ENCODE measurements at places on chromosomes 3 and 15.

DNA sequence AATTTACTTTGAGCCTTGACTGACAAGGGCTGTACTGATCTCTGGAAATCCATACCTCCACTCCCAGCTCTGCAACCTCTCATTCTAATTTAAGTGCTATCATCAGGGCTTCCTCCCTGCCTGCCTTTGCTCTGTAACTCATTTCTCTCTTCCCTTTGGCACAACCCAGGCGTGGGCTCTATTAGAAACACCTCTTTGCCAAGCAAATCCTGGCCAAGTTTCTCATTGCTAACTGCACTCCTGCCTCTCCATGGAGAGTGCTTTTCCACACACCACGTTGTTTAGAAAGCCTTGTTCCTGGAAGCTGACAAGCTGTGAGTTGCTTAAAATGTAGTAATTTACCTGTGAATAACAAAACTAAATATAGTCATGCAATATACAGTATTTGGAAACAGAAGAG lies 20.1 kb upstream of the FSTL1 start:
- DNase-seq: no peak

DNA sequence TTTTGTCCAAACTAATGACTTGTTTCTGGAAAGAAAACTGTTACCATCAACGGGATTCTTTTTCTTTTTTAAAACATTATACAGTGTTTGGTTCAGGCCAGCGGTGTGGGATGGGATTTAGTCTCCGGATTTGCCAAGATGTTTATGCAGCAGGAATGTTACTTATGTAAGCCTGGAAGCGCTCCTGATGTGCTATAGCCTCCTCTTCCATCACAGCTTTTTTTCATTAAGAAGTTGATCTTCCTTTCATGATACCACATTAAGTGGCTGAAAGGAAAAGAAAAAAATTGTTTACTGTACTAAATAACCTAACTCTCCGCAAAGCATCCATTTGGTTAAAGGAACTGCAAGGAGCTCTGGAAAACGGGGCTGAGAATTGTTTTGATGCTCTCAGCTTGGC lies 120.5 kb upstream of the ALDH1A3 start:
- DNase-seq: no peak

DNA sequence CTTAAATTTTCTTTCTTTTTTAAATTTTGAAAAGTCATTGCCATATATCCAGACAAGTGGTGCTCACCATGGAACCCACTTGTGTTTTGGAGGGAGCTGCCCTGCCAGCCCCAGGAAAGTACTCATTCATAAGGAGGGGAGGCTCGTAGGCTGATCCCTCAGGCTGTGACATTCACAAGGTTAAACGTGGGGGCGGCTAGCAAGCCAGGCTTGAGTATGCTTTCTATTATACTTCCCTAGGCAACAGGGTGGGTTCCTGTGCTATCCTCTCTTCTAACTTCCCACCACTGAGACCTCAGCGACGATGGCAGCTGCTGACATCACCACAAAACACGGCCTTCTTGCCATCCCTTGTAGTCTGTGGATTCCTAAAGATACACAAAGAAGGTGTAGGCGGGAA lies 160.5 kb upstream of the C2CD4B start:
- DNase-seq: no peak

- DNase-seq: no peak
Observed at GRCh38 chr3:37593796-37594195, 267.9 kb upstream of the CTDSPL start.

DNA sequence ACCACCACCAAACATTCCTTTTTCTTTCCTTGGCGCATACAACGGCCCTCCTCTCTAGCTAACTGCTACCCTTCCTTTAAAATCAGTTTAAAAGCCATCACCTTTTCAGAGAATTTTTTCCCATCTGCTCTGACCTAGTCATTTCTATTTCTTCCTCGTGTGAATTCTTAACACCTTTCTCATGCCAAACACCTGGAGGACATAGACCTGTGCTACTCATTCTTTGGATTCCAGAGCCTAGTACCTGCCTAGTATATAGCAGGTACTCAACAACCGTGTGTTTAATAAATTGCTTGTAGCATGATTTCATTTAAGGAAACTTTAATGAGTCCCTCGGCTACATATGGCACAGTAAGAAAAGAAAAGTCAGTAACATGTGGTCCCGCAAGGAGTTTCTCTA lies 2.0 kb upstream of the TPM1 start:
- DNase-seq: no peak
